ENCODE measurements at places on chromosomes 7 and 10.

- DNase-seq = no peak
Observed at GRCh38 chr10:103498936-103499638, 5.6 kb downstream of the NEURL1 start.

DNA sequence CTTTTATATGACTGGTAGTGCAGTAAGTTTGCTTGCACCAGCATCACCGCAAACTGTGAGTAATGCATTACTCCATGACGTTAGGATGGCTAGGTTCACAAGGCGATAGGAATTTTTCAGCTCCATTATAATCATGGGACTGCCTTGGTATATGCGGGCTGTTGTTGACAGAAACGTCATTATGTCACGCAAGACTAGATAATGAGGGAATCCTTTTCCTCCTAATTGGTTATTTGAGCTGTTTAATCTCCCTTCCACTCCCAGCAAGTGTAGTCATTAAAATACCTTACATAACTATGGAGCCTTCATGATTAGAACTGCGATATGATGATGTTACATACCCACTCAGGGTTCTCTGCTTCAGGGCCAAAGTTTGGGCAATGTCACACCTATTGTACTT, 17.3 kb downstream of the KLLN start:
- DNase-seq = no peak

DNA sequence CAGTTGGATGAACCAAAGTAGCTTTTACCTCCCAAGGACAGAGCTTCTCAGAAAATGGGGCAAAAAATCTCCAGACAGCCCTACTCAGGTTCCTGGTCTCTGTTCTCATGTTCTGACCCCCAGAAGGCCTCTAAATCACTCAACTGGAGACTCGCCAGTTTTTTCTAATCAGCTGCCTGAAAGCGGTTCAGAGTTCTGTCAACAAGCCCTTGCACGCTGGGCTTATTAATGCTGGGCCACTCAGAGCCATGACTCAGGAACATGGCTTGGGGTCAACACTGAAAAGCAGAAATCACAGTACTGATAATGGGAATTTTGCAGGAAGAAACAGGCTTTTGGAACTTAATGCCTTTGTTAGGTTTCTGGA, 15.3 kb downstream of the ECHDC3 start:
- no peak for DNase-seq

- DNase-seq = no peak
Observed at GRCh38 chr10:3622845-3623621, 162.0 kb downstream of the KLF6 start.

GRCh38 chr10:117137911-117138642, at the start of gene VAX1:
Gene VAX1, minus strand, starts transcription at chr10:117138270. Its CDS starts 214 bp downstream, at chr10:117138056.
- peak; percentile 38 for DNase-seq

DNA sequence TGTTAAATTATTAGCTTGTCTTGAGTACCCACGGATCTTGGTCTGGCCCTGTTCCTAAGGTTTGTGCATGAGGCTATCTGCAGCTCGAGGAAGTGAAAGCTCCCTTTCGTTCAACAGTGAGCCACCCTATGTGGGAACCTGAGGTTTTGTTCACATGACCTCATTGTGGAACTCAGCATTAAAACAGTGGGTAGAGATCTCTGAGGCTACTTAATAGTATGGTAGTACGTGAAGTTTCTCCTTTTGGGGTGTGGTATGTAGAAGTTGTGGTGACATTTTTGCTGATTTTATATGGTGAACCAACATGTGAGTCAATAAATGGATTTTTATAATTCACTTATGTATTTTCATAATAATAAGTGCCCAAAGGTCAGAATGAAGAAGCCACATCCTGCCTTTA, 252.7 kb upstream of the FERD3L start:
- peak; percentile 35 for DNase-seq

GRCh38 chr7:151539088-151539671, 19.5 kb upstream of the RHEB start:
- peak; percentile 66 for DNase-seq
